ENCODE measurements at places on chromosomes 7 and 10.

GRCh38 chr7:43105521-43106120, 6.8 kb upstream of the HECW1 start:
- no peak for DNase-seq

GRCh38 chr10:128463991-128464760, 338.0 kb upstream of the MKI67 start:
- no peak for DNase-seq

- no peak for DNase-seq
These were observed 81.6 kb downstream of the PRKAG2 start for GRCh38 chr7:151795168-151795811.

DNA sequence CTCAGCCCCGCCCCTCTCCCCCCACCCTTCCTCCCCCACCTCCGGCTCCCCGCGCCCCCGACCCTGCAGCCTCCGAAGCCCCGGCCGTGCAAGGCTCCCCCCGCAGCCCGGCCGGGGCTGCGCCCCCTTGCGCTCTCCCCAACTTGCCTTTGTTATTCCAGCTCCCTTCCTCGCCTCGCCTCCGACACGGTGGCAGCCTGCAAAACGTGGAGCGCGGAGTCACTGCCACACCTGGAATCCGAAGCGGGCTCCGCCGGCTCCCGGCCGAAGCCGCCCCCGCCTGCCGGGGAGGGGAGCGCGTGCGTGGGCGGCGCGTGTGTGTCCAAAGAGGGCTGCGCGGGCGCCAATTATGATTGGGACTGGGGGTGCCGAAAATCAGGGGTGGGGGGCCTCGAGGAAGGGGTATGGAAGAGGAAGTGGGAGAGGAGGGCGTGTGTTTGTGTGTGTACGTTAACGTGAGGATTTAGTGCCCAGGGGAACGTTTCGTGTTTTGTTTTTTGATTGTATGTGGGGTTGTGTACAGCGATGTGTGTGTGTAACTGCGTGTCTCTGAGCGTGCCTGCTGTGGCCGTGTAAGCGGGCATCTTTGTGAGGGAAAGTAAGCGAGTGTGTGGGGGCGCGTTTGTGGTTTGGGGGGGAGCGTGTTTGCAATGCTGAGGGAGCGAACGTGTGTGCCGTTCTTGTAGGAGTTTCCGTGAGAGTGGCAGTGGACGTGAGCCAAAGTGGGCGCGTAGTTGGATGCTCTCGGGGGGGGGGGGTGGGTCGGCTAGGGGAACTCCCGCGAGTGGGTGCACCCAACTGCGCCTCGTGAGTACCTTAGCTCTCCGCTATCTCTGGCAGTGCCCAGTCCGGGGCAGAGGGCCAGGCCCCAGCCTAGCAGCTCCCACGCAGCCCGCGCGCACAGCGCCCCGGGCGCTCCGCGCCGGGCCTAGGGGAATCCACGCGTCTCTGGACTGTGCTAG, 1.2 kb upstream of the ZMIZ1 start:
- DNase-seq, result peak; percentile 65

GRCh38 chr10:78524941-78525340, 491.3 kb downstream of the RPS24 start:
- peak; percentile 75 for DNase-seq

GRCh38 chr10:84317174-84317573, 11.2 kb upstream of the CCSER2 start:
- DNase-seq, result no peak

GRCh38 chr10:96978621-96979154, 146.6 kb downstream of the LCOR start:
- no peak for DNase-seq

DNA sequence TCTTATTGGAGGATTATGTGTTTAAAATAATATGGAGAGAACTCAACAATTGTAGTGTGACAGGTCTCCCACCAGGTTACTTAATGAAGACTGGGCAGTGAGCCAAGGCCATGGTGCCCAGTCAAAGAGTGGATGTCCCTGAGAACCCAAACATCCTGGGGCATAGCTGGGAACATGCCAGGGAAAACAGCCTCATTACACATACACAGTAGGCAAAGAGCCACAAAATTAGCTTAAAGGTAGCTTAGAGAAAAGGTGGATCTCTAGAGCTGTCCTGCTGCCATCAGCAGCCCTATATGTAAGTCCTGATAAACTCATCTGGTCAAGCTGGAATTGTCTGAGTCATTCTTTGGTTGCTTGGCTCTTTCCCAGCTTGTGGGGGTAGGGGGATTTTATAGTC, 287.8 kb downstream of the PHF14 start:
- peak; percentile 98 for DNase-seq

DNA sequence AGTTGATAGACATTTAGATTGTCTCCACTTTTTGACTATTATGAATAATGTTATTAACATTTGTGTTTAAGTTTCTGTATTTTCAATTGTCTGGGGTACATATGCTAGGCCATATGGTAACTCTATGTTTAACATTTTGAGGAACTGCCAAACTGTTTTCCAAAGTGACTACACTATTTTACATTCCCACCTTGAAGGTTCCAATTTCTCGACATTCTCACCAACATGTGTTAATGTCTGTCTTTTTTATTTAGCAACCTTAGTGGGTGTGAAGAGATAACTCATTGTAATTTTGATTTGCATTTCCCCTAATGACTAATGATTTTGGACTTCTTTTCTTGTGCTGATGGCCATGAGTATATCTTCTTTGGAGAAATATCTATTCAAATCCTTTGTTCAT, 832.4 kb downstream of the DNAJB9 start:
- DNase-seq, result no peak

- no peak for DNase-seq
These were observed 100.3 kb downstream of the DOCK4 start for GRCh38 chr7:112105584-112106530.

- no peak for DNase-seq
These were observed 104.9 kb downstream of the CTBP2 start for GRCh38 chr10:125055446-125055845.

- DNase-seq, result no peak
These were observed 8.2 kb upstream of the PODXL start for GRCh38 chr7:131564640-131565039.

DNA sequence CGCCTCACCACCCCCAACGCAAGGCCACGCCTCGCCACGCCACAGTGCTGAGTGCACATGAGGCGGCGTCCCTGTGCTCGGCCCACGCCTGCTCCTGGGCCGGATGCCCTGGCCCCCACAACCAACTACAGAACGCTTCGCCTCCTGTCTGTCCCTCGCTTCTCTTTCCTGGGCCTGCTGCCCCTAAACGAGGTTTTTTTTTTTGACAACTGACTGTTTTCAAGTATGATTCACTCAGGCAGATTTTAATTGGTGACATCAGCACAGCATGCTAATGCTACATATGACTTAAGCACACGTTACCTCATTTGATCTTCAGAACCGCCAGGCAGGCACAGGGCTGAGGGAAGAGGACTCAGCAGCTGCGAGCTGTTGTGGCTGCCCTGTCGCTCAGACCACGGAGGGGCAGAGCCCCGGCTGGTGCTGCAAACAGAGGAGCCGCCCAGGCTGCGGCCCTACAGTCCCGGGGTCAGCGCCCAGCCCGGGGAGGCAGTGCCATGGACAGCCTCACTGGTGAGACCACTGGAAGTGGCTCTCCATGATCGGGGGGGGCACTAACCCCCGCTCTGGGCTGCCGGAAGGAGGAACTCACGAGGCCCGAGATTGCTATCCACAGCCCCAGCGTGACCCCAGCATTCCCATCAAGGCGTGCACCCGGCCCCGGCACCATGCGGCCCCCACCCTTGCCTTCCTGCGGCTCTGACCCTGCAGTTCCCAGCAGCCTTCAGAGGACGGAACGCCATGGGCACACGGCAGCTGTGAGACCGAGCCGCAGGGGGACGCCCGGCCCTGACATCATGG, 212.8 kb downstream of the MAD1L1 start:
- no peak for DNase-seq

DNA sequence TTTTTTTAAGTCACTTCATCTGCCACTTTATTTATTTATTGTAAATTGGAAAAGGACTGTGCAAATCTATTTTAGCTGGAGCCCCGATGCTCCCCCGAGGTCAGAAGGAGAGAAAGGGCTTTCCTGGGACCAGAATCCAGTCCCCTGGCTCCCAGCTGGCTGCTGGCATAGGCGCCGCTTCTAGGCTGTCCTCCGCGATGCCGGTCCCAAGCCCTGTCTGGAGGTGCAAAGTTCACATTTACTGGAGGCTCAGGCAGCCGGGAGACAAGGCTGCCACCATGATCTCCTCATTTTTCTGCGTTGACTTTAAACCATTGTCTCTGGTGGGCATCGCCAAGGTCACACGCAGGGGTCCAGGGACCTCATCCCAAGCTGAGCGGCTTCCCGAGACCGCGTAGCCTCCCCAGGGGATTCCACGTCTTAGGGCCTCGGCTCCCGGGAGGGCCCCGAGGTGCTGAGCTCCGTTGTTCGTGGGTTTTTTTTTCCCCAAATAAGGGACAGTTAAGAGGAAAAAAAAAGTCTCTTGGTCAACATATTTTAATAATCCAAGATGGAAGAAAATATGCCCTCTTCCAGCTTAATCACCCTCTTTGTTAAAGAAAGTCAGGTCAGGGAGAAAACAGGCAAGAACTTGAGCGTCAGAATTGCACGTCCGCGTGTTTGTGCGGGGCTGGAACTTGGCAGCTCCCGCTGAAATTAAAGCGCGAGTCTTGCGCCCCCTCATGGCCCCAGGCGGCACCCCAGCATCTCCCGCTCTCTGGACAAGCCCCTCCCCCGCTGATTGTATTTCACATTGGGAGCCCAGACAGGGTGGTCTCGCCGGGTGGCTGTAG, 11.9 kb downstream of the RGR start:
- no peak for DNase-seq

- DNase-seq, result no peak
These were observed 152.3 kb downstream of the SDK1 start for GRCh38 chr7:3453398-3453797.

GRCh38 chr7:46080595-46081159, 159.6 kb upstream of the IGFBP3 start:
- no peak for DNase-seq

DNA sequence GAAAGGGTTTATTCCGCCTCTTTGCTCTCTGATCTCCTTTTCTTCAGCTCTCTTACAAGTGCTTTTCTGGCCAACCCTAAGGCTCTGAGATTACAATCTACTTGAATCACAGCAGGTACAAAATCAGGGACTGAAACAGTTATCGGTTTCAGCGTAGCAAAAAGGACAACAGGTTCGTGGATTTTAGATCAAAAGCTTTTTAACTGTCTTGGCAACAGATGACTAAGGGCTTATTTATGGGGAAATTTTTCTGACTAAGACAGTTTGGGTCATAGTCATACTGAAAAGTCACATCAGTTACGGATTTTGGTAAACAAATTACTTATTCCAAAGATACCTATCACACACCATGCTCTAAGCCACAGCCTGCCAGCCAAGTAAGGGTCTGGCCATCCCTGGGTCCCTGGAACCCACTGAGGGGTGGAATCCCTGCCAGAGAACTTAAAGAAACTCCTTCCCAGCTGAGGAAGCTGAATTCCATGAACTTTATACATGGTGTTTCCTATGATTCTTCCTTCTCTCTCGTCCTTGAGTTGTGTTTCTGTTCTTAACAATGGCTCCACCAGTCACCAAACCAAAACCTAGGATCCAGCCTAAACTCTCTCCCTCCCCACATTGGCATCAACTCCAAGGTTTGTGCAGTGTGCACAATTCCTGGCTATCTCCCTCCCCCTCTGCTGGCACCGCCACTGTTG, 169.3 kb downstream of the FAM107B start:
- DNase-seq, result no peak

DNA sequence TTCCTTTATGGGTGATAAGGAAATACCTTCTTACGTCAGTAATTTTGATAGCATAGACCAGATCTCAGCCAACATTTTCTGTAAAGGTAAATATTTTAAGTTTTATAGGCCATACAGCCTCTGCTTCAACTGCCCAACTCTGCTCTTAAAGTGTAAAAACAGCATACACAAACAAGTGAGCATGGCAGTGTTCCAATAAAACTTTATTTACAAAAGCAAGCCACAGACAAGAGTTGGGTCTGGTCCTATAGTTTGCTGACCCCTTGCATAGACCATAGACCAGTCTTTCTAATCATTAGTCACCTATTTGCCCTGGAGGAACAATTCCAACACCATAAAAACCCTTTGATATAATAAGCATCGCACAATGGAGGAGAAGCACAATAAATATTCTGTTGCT, 398.8 kb downstream of the SFMBT2 start:
- no peak for DNase-seq

DNA sequence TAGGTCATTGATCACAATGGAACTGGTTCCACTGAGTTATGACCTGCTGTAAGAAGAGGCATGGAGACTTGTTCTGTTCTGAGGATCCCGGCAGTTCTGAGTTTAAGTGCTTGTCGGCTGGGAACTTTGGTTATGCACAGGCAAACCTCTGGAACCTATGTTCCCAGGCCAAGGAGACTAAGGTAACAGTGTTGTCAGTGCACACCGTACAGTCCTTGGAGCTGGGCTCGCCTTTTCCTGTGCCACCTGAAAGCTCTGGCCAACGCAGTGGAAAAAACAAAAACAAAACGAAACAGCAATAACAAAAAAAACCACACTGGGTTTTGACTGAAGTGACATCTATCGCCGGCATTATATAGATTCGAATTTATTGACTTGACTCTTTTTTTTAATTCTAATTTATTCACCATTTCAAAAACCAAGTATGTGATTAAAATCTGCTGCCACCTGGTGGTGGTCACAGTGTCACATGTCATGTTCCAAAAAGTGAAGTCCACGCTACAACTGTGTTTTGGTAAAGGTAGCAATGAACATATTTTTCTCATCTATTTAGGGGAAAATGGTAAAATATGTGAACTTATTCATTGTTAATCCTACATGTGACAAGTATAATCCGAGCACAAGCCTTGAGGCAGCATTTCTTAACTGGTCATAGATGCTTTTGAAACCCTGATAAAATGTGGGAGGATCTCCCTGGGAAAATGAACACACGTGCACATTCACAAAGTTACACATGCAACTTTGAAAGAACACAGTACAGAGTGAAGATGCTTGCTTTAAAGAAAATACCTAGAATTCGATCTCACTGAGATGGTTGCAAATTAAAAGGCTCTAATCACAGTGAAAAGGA, 113.8 kb upstream of the PPP2R2D start:
- no peak for DNase-seq

- no peak for DNase-seq
These were observed 208.3 kb downstream of the USP6NL start for GRCh38 chr10:11403116-11403515.

DNA sequence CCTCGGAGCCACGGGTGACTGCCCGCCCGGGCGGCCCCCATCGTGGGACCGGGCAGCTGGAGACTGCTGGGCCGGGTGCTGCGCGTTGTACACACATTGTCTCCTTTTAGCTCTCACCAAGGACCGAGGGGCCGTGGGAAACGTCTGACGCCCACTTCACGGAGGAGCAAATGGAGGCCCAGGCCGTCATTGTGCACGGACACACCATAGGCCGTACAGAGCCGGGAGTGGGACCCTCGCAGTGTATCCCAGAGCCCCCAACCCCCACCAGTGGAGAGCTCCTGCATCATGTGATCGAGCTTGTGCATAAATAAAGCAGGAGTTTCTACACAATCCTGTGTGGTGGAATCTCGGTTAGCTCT, 722 bp downstream of the DENND10 start:
- DNase-seq, result no peak

All from COR-L47 (cell line).